Hematopoietic multipotent progenitor cell (in vitro differentiated cells): ENCODE measurements at places on chromosomes 7 and 10. TPM values are rescaled to one million over a fixed set of nuclear protein-coding genes. Genes with fewer than 3 reads are reported as not detected.

- no peak for DNase-seq
Observed at GRCh38 chr7:35040906-35041305, 3.6 kb upstream of the DPY19L1 start.

GRCh38 chr10:93067443-93068365 lies 6.0 kb upstream of the CYP26A1 start:
- DNase-seq, result no peak

DNA sequence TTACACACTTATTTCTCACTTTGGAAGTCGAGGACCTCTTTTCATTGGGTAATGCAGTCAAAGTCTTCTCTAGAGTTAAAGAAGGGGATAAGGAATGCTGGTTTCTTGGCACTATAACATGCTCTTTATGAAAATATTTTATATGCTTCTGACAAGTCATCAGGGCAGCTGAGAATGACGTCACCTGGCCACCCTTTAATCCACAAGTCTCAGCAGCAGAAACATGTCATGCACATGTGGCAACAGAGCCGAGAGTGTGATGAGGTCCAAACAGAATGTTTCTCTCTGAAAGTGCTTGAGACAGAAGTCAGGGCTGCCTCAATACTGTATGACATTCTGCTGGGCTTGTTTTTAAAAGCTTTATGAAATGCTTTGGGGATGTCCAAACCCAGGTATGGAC lies 63.5 kb upstream of the C10orf90 start:
- DNase-seq, result no peak

DNA sequence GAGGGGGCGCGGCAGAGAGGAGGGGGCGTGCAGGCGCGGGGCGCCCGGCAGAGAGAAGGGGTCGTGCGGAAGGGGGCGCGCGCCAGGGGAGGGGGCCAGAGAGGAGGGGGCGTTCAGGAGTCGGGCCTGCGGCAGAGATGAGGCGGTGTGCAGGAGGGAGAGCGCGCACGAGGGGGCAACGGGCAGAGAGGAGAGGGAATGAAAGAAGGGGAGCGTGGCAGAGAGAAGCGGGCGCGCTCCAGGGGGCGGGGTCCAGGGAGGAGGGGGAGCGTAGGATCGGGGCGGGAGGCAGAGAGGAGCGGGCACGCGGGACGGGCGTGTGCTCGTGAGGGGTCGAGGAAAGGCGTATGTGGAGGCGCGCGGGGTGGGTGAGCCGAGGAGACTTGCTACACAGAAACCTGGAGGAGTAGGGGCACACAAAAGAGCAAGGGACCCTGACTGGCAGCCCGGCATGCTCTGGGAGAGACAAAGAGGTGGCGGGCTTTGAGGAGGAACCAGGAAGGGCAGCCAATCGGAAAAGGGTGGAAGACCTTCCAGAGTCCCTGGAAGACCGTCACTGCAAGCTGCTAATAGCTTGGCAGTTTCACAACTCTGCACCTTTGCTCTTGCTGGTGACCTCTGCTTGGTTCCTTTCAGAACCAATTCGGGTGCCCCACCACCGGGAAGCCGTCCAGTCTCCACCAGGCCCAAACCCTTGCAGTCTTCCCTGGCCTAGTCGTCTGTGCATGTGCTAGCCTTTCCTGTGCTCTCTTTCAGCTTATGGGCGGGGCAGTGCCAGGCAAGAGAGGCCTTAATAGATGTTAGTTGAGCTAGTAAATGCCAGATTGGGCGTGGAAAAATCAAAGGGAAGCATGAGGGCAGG lies 639 bp downstream of the DYDC2 start:
- DNase-seq, result peak; percentile 36

GRCh38 chr7:69652947-69653701 lies 54.8 kb downstream of the AUTS2 start:
- DNase-seq, result no peak

- no peak for DNase-seq
Observed at GRCh38 chr7:21357151-21358097, 70.5 kb upstream of the SP4 start.

DNA sequence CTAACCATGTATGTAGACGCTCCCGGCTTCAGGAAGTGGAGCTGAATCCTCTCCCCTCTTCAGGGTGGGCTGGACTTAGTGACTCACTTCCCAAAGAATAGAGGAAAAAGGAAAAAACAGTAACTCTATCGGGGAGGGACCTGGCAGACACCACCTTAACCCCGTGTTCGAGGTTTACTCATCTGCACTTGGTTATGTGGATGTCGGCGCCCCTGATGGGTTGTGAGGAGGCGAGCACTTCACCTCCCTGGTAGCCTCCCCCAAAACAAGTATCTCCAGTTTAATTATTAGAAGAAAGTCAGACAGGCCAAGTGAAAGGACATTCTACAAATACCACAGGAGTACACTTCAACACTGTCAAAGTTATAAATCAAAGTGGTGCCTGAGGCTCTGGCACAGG lies 559.7 kb downstream of the TCERG1L start:
- DNase-seq, result no peak

- no peak for DNase-seq
Observed at GRCh38 chr7:49926720-49927119, 153.3 kb downstream of the VWC2 start.

- no peak for DNase-seq
Observed at GRCh38 chr10:48845512-48845911, 94.1 kb downstream of the LRRC18 start.

DNA sequence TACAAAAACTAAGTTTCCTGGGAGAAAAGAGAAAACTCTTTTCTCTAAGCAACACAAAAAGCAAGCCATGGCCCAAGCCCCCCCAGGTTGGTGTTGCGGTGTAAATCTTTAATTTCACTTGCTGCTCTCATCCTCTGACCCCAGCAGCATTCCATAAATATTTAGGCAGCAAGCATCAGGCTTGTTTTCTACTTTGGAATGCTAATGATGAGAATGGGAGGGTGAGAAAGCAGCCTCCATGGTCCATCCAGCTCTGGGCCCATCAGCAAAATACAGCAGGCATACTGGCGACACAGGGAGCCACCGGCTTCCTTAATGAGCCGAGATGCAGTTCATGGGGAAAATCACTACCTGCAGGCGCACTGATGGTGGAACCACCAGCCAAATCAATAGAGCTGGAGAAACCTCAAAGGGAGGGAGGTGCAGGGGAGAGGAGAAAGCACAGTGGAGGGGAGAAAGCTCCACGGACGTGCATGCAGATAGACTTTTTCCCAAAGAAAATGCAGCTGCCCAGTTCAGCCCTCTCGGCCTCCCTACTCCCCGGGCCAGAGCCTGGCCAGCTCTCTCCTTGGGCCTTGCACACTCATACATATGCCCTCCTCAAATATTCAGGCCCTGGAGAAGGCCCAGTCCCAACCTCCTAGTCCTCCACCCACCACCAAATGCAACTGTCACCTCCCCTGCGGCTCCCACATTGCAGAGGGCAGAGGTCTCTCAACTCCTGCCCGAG lies 131.9 kb downstream of the GRID1 start:
- no peak for DNase-seq

GRCh38 chr10:111113238-111113960 lies 36.6 kb downstream of the ADRA2A start:
- no peak for DNase-seq

DNA sequence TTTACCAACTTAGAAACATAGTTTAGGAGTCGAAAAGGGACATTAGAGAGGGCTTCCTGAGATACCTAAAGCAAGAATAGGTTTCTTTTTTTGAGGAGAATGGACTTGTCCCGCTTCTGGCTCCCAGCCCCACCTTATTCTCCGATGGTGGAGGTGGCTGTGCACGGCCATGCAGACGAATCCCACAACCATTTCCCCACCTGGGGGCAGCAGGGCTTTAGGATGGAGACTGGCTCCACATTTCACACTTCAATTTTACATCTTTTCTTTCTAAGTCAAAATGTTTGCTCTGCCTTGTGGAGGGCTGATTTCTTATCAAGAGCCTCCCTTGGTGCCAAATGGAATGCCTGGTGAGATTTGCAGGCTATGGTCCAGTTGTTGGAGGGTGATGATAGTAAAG lies 118.5 kb downstream of the GLRX3 start:
- no peak for DNase-seq

DNA sequence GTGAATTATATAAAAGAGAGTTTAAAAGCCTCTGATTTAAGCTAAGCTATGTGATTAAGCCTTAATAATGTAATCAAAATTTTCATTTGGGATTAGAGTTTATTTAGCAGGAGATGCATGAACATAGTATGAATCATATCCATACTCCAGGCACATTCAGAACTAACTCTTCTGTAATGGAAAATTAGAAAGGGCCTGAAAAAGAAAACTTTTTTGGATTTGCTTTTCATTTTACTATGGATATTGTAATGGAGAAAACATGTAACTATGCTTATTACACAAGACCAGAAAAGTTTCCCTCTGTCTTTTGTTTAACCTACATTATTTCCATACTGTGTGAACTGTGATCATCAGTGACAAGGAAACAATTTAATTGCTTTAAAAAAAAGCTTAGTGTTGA lies 22.0 kb downstream of the TES start:
- no peak for DNase-seq

GRCh38 chr10:133353202-133353959 lies 4.4 kb downstream of the FUOM start:
- no peak for DNase-seq

MMD2 gene
- total RNA-seq, result not detected

MCM10 gene
- total RNA-seq, result 2.2 TPM

ZNF365 gene
- under 0.01 TPM for total RNA-seq

KCND2 gene
- total RNA-seq, result under 0.01 TPM

IKZF5 gene
- 4.6 TPM for total RNA-seq

TFPI2 gene
- 0.81 TPM for total RNA-seq

PCDH15 gene
- not detected for total RNA-seq

OPN1SW gene
- not detected for total RNA-seq
